Subcutaneous preadipocyte (primary cell): ENCODE measurements at places on chromosomes 12 and 14. TPM values are rescaled to one million over a fixed set of nuclear protein-coding genes. Genes with fewer than 3 reads are reported as not detected.

The MNAT1 gene
- total RNA-seq: 38.9 and 53.4 TPM in 2 replicates

The DGKA gene
- 39.3 and 42.8 TPM in 2 replicates for total RNA-seq

The APEX1 gene
- total RNA-seq: 36.6 and 52.2 TPM in 2 replicates

The NRL gene
- total RNA-seq: 0.78 and 1.1 TPM in 2 replicates

The CFAP251 gene
- 1.8 and 2.6 TPM in 2 replicates for total RNA-seq

The OLR1 gene
- not detected in 2 replicates for total RNA-seq

The CCDC177 gene
- not detected in 2 replicates for total RNA-seq

The NXPH4 gene
- 0.73 and 0.98 TPM in 2 replicates for total RNA-seq

The PMEL gene
- total RNA-seq: 0.78 and 1.5 TPM in 2 replicates

The RIN3 gene
- 10.7 and 17.4 TPM in 2 replicates for total RNA-seq

The RASAL1 gene
- total RNA-seq: not detected in 2 replicates

The RAD51AP1 gene
- total RNA-seq: 12.1 and 19.5 TPM in 2 replicates

The GPR137C gene
- under 0.01 and 0.59 TPM in 2 replicates for total RNA-seq

The TAS2R8 gene
- under 0.01 TPM in 1 of 2 replicates, not detected in the other for total RNA-seq

The CDK4 gene
- 238 and 247 TPM in 2 replicates for total RNA-seq

The SCFD1 gene
- 94.8 and 106 TPM in 2 replicates for total RNA-seq

The B4GALNT1 gene
- under 0.01 and 0.20 TPM in 2 replicates for total RNA-seq

The ZDHHC17 gene
- total RNA-seq: 40.1 and 46.3 TPM in 2 replicates

The HOXC10 gene
- 6.6 TPM in 1 of 2 replicates, not detected in the other for total RNA-seq

The ANKRD33 gene
- total RNA-seq: 0.98 and 1.5 TPM in 2 replicates

The C12orf75 gene
- total RNA-seq: 36.4 and 44.0 TPM in 2 replicates

The ANKS1B gene
- 5.9 and 14.3 TPM in 2 replicates for total RNA-seq

The DDN gene
- under 0.01 TPM in 2 replicates for total RNA-seq

The MGAT4C gene
- total RNA-seq: not detected in 2 replicates

The ZNF10 gene
- 2.9 and 3.5 TPM in 2 replicates for total RNA-seq

The DIABLO gene
- total RNA-seq: 55.3 and 57.3 TPM in 2 replicates

The GLIPR1L1 gene
- not detected in 2 replicates for total RNA-seq

The CD163L1 gene
- under 0.01 and 0.73 TPM in 2 replicates for total RNA-seq

The SLC10A1 gene
- total RNA-seq: not detected in 2 replicates

The ALDH1L2 gene
- 18.4 and 21.1 TPM in 2 replicates for total RNA-seq

The CCDC175 gene
- total RNA-seq: not detected in 2 replicates

The YY1 gene
- total RNA-seq: 40.1 and 49.9 TPM in 2 replicates

The PRICKLE1 gene
- 14.0 and 18.8 TPM in 2 replicates for total RNA-seq

The IL25 gene
- not detected in 2 replicates for total RNA-seq

The TRHDE gene
- under 0.01 and 0.39 TPM in 2 replicates for total RNA-seq

The KRT79 gene
- not detected in 2 replicates for total RNA-seq

The OR4E2 gene
- total RNA-seq: not detected in 2 replicates

The ANO2 gene
- not detected in 2 replicates for total RNA-seq

The TBX3 gene
- total RNA-seq: 79.4 and 113 TPM in 2 replicates
